ENCODE measurements at places on chromosomes 7 and 10.

DNA sequence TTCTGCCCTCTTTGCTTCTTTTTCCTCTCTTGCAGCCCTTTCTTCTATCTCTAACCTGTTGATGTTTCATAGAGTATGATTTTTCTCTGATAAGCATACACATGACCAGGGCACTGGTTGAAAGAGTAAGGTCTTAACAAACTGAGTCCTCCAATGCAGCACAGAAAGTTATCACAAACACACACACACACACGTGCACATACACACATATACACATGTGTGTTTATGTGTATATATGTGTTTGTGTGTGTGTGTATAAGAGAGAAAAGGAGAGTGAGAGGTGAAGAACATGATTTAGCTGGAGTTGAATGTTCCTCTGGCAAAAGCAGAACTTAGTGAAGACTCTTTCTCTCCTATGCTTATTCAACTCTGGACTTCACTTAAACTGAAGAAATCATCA is 130.0 kb downstream of the KLF6 start:
- DNase-seq, result no peak

DNA sequence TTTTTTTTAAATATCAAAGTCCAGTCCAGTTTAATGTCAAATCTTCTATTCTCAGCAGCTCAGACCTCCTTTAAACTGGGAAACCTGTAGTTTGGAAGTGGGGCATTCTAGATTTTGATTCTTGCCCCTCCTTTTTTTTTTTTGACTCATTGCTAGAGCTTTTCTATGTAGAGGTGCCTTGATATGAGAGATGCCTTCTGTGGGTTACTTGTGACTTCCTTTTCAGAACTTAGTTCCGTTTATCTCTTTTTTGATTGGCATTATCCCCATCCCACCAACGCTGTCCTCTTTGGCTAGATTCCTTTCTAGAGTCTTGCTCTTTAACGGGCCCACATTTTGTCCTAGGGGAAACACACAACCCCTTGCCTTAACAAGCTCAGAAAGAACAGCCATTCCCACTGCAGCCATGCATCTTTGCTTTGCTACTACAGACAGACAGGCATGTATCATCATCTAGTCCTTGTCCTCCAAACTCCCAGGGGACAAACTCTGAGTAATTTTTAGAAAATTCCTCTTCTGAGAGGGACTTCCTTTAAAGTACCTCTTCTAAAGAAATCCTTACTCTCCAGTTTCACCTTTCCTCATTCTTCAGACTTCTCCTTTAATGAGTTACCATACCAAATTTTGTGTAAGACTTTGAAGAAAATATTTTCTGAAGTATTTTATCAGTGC is 153.6 kb downstream of the PHF14 start:
- no peak for DNase-seq

GRCh38 chr7:129089521-129090212 is 34.8 kb upstream of the TNPO3 start:
- DNase-seq, result no peak

DNA sequence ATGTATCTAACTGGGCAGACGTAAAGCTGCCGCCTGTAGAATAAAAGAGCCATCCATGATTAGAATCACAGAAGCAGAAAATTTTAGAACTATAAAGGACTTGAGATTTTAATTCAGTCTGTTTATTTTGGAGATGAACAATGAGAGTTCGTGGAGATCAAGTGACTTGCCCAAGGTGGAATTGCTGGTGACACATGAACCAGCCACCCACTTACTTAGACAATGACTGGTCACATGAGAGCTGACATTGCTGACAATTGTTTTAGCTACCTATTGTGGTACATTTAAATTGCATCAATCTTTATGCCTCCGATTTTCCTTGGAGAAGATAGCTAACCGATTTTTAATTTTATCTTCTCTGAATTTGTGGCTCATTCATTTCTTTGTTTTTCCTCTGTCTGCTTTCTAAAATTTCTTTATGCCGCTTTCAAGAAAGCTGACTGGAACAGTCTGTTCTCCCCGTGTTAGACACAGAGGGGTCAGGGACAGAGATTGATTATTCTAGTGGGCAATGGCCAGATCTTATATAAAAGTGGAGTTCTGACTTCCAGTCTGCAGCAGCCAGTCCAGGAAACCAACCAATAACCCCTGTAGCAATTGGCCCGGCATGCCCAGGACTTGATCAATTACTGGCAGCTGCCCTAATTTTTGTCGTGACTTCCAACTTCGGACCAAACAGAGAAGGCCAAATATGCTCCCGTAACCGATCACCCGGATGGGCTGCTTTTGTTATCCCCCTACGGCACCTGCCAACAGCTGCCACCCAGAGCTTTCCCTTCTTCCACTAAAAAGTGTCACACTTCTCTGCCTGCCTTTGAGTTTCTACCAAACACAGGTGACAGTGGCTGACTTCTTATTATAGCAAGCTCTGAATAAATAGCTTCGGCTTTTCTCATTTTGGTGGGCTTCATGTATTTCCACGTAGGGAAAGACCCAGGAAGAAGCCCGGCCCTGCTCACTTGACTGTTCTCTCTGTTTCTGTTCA is 241.6 kb downstream of the CAMK1D start:
- no peak for DNase-seq

DNA sequence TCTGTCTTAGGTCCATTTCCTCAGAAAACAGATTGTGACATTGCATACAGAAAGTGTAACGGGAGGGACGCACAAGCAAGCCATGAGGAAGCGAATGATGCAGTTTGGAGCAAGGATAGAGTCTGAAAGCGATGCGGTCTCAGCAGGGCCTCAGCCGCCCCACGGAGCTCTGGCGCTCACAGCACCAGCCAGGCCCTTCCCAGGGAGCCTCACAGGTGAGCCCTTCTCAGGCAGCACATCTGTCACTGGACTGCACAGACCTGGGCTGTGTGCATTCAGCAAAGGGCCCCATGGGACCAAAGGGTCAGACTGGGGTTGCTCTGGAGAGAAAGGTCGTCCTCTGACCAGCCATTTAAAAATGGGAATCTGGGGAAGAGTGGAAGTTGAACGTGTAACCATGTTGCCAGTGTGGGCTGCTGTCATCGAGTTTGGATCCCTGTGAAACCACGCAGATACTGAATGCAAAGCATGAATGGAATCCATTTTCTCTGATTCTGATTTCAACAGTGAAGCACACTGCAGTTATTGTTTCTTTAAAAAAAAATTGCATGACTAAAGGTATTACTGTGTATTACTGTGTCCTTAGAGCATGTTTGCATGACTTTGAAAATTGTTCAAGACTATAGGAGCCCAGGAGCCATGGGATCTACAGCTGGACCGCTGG is 350.0 kb upstream of the AKR1E2 start:
- DNase-seq, result no peak

GRCh38 chr10:7329219-7329618 is 81.6 kb downstream of the SFMBT2 start:
- DNase-seq, result no peak

- no peak for DNase-seq
Measured at GRCh38 chr7:30799976-30800661, 28.9 kb downstream of the MINDY4 start.

- no peak for DNase-seq
Measured at GRCh38 chr7:112420236-112420861, 29.9 kb upstream of the IFRD1 start.

DNA sequence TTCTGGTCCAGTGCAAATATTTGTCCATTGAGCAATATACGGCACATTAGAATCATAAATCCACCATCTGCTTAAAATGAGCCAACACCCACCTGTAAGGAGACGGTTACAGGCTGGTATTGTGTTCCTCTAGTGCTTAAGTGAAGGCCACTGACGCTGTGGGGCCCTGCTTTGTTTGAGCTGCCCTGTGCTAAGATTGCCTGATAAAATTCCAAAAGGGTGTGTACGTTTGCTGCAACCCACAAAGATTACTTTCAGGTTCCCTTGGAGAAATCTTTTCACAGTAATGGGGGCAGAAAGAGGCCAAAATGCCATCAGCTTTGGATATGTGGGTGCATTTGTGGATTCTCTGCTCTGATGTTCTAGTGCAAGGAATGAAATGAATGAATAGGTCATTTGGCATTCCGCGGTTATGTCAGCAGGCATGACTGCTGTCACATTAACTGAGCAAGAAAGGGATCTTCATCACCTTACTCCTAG is 34.4 kb downstream of the AGR3 start:
- no peak for DNase-seq

DNA sequence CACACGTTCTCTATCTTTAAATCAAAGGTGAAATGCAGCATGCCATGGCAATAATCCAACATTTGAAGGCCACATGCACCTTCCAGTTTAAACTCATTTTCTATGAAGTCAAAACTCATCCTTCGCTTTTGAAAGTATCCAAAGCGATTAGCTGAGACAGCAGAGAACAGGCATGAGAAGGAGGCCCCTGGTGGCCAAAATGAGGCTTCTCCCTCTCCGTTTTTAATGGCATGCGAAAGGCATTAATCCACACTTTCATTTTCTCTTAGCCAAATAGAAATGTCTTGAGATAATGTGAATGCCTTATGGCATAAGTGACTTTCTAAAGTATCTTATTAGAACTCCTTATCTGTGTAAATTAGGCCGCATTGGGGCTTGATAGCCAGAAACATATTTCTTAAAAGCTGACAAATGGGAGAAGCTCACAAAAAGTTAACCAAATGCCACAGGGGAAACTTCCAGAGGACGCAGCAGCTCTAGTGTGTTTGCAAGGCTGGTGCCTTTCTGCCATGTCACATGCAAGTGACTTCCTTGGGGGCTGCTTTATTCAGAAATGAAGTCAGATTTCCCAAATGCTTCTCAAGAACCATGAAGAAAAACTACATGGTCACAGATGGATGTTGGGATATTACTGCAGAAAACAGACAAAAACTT is 1189.6 kb downstream of the SORCS1 start:
- no peak for DNase-seq

GRCh38 chr7:2956526-2957368 is 86.9 kb downstream of the CARD11 start:
- no peak for DNase-seq

GRCh38 chr10:45592926-45593325 is 79.6 kb downstream of the ZFAND4 start:
- DNase-seq, result no peak

DNA sequence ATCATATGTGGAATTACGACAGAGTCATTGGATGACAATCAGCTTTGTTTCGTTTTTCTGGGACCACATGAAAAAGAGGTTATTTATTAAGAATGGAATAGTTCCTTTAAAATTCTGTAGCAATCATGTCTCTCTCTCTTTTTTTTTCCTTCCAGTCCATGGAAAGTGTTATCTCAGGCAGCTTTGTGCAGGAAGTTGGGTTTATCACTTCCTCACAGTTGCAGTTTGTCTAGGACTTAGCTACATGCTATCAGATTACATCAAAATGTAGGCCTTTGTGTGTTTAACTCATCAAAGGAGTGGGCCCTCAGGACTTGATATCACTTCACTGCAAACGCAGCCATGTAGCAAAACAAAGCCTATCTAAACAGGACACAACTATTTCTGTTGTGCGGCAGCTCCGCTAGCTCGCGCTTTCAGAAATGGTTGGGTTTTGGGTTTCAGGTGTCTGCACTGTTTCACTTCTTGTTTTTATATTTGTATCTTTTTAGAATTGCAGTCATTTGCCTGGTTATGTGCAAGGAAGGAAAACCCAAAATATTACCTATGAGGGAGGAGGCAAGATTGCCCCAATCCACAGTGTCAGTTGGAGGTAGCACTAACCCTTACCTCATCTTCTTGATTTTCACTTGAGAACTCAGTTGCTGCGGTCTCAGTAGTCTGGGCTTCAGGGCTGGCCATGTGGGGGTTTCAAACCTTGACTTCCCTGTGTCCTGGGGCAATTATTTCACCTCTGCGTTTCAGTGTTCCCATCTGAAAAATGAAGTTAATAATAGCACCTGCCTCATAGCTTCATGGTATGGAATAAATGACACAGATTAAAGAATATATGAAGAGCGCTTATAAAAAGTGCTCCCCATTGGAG is 66.7 kb downstream of the HHEX start:
- DNase-seq, result no peak

DNA sequence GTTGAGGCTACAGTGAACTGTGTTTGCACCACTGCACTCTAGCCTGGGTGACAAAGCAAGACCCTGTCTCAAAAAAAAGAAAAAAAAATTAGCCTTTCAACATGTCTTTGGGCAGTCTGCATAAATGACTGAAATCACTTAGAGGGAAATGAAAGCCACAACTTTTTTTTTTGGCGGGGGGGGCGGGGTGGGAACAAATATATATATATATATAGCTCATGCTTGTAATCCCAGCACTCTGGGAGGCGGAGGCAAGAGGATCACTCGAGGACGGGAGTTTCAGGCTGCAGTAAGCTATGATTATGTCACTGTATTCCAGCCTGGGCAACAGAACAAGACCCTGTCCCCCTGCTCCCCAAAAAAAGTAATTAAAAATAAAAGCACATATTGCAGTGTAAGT is 23.4 kb upstream of the MICU1 start:
- no peak for DNase-seq

- DNase-seq, result no peak
Measured at GRCh38 chr7:12415072-12415471, 11.4 kb upstream of the VWDE start.

DNA sequence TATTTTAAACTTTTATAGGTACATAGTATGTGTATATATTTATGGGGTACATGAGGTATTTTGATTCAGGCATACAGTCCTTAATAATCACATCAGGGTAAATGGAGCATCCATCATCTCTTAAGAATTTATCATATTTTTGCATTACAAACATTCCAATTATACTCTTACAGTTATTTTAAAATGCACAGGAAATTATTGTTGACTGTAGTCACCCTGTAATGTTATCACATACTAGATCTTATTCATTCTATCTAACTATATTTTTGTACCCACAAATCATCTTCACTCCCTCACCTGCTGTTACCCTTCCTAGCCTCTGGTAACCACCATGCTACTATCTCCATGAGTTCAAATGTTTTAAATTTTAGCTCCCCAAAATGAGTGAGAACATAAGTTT is 56.3 kb upstream of the FAM3C start:
- DNase-seq, result no peak

GRCh38 chr7:87231258-87231657 is 11.7 kb upstream of the TMEM243 start:
- no peak for DNase-seq

DNA sequence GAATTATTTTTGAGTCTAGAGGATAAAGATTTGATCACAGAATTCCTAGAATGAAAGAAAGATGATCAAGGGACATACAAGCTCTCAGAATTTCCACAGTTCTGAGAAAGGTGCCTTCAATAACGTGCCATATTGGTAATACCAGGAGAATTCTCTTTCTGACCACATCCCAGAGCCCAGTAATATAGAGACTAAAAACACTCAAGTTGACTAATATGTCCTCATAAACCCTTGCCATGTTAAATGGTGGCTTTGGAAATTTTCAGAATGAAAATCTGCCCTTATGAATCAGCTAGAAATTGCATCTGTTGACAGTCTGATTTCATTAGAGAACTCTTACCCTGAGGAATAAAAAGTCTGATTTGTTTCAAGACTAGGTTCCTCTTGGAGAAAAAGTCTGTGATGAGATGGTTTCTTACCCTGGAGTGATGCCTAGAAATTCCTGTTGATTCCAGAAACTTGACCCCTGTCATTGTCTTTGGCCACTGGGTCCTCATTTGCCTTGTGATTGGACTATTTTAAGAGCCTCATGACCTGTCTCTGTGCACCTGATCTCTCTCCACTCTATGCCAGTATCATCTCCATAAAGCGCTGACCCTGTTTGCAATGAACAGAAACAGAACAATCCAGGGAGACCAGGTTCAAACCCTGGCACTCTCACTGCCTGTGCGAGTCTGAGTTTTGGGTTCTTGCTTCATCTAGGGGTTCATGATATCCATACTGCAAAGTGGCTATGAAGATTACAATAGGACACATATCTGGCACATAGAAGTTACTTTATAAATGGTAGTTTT is 3.3 kb downstream of the IL2RA start:
- no peak for DNase-seq

- DNase-seq, result no peak
Measured at GRCh38 chr7:50504646-50505546, 54.7 kb upstream of the FIGNL1 start.

- DNase-seq, result no peak
Measured at GRCh38 chr7:50331564-50332208, 27.2 kb downstream of the IKZF1 start.
